ENCODE measurements at places on chromosomes 2 and 18. TPM values are rescaled to one million over a fixed set of nuclear protein-coding genes. Genes with fewer than 3 reads are reported as not detected.
A peak's percentile ranks its signal among the peaks of the same experiment; 100 is the strongest.

SERTAD2 gene
- 10.4 TPM for total RNA-seq

GRB14 gene
- 4.2 TPM for total RNA-seq

COL4A4 gene
- 22.6 TPM for total RNA-seq

CRYGD gene
- total RNA-seq, result not detected

SLC16A14 gene
- total RNA-seq, result not detected

MAL gene
- 4.4 TPM for total RNA-seq

STARD6 gene
- total RNA-seq, result not detected

GCKR gene
- 0.24 TPM for total RNA-seq

MOCOS gene
- 4.0 TPM for total RNA-seq

KCNG2 gene
- total RNA-seq, result 0.49 TPM

ALK gene
- total RNA-seq, result 0.30 TPM

IAH1 gene
- total RNA-seq, result 32.4 TPM

DNA sequence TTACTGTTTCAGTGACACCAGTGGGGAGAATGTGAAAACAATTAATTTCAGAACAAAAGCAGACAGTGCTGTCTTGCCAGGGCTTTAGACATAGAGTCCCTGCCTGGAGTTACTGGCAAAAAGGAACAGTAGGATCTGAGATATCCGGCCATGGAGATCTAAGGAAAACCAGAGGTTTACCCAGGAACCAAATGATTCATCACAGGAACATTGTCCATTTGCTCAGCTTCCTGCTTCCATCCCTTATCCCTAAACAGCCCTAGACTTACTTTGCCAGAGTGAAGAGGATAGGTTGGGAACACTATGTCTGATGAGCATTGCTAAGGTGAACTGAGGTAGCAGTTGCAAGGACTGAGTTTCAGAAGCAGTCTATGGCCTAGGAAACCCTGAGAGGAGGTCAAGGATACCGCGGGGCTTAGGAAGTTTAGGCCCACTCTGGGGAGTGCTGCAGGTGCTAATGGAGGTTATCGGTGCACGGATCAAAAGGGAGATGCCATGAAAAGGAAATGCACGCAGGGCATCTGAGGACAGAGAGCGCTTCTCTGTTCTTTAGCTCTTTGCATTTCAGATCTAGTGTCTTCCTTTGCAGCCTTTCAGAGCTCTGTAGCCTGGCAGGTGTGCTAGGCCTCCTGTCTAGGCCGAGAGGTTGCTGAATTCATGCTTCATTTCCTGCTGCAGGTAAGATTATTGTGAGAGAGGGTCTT, 223.9 kb downstream of the CDCA7 start:
- H3K27ac ChIP-seq, result no peak overlapping the region
- no peaks in the 10 kb centered on the region for H3K36me3 ChIP-seq
- H3K4me3 ChIP-seq, result no peak overlapping the region
- H3K4me1 ChIP-seq, result no peaks in the 10 kb centered on the region

DNA sequence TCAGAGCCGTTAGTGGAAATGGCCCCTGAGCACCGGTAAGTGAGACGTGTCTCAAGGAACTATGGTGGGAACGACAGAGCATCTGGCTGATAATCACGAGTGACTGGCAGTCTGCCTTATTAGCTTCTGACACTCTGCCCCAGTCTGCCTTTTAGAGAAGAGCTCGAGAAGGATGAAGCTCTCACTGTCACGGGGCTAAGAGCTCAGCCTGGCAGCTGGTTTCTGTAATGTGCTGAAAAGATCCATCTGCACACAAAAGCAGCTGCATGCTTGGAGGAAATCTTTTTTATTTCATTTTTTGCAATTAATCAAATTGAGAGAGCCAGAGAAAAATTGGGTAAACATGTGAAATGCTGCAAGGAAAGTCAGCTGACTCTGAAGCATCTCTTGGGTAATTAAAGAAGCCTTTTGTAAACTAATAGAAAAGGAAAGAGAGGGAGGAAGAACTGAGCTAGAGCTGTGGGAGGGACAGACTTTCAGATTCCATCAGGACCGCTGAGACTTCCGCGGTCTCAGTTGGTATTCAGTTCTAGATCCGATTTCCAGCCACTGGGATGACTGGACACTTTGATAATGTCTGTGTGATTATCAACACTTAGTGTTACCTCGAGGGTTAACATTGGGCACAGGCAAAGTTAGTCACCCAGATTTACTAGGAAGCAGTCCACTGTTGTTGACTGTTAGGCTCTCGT, 24.4 kb downstream of the MBP start:
- H3K4me1 ChIP-seq, result peaks cover 81% of the 10 kb centered on the region
- DNase-seq, result peak; percentile 66

GRCh38 chr18:3162181-3162580, 57.6 kb downstream of the MYOM1 start:
- no peaks in the 10 kb centered on the region for H3K4me1 ChIP-seq
- DNase-seq, result no peak
- no peaks in the 10 kb centered on the region for H3K27me3 ChIP-seq
- no peak overlapping the region for H3K27ac ChIP-seq

DNA sequence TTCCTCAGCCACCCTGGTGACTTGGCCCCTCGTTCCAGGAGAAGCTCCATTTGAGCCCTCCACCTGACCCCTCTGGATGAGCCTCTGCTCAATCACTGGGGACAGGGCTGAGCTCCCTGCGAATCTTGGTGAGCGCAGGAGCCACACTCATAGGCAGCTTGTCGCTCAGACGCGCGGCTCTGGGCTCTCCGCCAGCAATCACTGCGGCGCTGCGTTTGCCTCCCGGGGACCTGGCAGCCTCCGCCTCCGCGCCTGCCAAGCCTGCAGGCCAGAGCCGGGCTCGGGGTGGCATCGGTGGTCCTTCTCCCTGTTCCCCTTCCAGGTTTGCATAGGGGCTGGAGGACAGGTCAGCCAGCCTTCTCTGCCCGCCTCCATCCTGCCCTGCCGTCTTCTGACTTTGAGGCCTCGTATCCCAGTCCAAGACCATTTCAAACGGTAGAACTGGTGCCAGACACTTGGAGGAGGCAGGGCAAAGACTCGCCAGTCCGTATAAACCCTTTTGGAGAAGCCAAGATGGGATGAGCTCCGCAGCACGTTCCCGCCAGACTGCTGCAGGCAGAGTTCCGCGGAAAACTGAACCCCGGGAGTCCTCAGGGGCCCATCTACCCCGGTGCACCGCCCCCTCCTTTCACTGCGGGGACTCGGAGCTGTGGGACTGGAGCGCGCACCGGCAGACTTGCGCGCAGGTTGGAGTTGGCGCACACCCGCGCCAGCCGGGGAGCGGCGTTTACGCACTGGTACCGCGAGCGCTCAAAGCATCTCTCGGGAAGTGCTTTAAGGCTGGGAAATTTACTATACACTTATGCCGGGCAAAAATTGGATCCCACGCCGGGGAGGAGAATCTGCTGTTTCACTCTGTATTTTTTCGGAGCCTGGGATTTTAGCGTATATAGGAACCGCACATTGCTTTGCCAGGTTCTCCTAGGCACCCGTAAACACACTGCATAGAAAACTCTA, 1.1 kb upstream of the TACR1 start:
- no peak overlapping the region for H3K27ac ChIP-seq
- DNase-seq, result peak; percentile 33
- H3K36me3 ChIP-seq, result no peaks in the 10 kb centered on the region

GRCh38 chr2:118711603-118712002, 135.8 kb downstream of the EN1 start:
- no peaks in the 10 kb centered on the region for H3K36me3 ChIP-seq
- H3K4me1 ChIP-seq, result no peaks in the 10 kb centered on the region
- no peak for DNase-seq

GRCh38 chr2:122433123-122433754, 677.8 kb downstream of the TSN start:
- H3K4me3 ChIP-seq, result no peak overlapping the region
- no peaks in the 10 kb centered on the region for H3K36me3 ChIP-seq
- no peak for DNase-seq
- no peaks in the 10 kb centered on the region for H3K4me1 ChIP-seq

- no peak overlapping the region for H3K27ac ChIP-seq
- H3K36me3 ChIP-seq, result no peaks in the 10 kb centered on the region
- no peak overlapping the region for H3K4me3 ChIP-seq
- H3K27me3 ChIP-seq, result no peaks in the 10 kb centered on the region
- no peaks in the 10 kb centered on the region for H3K4me1 ChIP-seq
Observed at GRCh38 chr2:139911160-139911559, 1131.0 kb upstream of the NXPH2 start.

GRCh38 chr2:100522430-100522829, 40.4 kb upstream of the PDCL3 start:
- no peak for DNase-seq
- H3K27me3 ChIP-seq, result no peaks in the 10 kb centered on the region
- H3K4me1 ChIP-seq, result no peaks in the 10 kb centered on the region
- H3K4me3 ChIP-seq, result no peak overlapping the region
- H3K27ac ChIP-seq, result no peak overlapping the region

DNA sequence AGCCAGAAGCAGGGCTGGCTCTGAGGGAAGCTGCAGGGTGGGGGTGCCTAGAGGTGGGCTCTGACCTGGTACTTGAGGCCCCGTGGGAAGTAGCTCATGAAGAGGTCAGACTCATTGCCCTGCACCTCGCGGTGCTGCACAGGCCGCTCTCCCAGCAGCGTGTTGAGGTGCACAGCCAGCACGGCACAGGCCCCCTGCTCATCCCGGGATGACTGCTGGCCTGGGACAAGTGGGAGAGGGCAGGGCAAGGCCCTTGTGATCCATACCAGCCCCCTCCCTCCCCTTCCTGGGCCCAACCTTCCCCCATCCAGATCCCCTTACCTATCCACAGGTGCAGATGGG, 8.7 kb downstream of the CAPG start:
- DNase-seq, result peak; percentile 51
- no peaks in the 10 kb centered on the region for H3K4me1 ChIP-seq
- no peaks in the 10 kb centered on the region for H3K27me3 ChIP-seq
- no peak overlapping the region for H3K27ac ChIP-seq

DNA sequence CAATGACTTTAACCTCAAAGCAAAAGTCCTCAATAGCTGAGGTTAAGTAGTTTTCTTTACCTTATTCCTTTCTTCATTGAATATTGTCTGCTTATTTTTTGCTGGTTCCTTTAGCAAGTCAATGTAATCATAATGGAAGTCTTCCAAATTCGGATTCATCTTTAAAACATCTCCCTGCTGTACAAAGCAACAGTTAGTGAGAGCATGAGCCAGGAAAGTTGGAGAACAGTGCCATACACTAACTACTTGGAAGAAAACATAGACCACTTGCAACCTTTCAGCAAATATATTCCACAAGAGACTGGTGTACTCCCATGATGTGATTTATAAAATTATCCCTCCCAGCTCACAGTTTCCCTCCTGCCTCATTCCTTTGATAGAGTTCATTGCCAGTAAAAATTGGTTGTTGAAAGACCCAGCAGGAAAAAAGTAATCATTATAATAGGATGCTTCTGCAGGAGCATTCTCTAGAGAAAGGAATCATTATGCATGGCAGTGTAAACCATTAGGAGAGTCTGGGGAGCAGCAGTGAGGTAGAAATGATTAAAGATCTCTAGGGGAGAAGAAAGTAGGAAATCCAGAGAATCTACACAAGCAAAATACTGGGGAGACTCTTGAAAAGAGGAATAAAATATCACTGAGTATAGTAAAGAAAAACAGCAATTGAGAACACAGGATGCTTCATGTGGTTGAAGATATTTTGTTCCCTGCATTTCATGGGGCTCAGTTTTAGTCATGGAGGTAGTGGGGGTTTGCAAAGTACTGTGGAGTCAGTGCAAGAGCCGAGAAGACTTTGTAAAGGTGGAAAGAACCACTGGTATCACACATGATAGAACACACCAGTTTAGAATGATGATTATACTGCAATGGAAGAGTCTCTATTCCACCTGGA, 38.6 kb upstream of the TTN start:
- H3K4me3 ChIP-seq, result no peak overlapping the region
- H3K27me3 ChIP-seq, result no peaks in the 10 kb centered on the region
- no peaks in the 10 kb centered on the region for H3K36me3 ChIP-seq
- H3K4me1 ChIP-seq, result no peaks in the 10 kb centered on the region
- DNase-seq, result no peak
- no peak overlapping the region for H3K27ac ChIP-seq

DNA sequence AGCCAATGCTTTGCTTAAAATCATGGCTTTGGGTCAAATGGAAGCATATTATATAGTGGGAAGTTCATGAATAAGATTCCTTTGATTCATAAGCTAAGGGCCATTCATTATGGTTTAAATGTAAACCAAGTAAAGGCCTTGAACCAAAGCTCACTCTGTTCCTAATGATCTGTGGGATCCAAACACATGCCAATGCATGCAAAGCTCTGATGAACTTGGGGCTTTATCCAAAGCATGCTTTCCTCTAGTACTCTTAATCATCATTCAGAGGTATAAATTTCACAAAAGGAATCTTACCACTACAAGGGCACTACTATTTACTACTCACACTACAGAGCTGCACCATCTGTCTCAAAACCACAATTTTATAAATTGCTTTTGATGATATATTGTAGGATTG, 102.8 kb upstream of the RBMS1 start:
- DNase-seq, result no peak
- no peak overlapping the region for H3K4me3 ChIP-seq
- H3K4me1 ChIP-seq, result no peaks in the 10 kb centered on the region
- no peaks in the 10 kb centered on the region for H3K27me3 ChIP-seq

DNA sequence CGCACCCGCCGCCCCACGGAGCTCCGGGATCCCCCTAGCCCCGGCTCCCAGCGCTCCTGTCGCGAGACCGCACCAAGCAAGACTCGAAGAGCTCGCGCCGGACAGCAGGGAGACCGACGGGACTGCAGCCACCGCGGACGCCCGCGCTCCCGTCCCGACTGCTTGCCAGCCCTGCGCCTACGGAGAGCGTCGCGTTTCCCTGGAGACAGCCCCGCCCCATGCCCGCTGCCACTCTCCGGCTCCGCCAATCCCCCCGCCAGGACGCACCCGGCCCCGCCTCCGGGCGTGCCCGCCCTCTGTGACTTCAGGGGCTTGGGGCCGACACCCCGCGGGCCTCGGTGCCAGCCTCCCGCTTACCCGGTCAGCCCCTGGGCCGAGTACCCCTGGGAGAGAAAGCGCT, at the start of gene ANKMY1:
ANKMY1 (minus strand) TSS at position 181 of the 400 bp plus-strand sequence. CDS start 653 bp downstream, outside the sequence.
- H3K27ac ChIP-seq, result no peak within 1 kb of the TSS
- no peaks in the 10 kb centered on the region for H3K27me3 ChIP-seq
- peak; percentile 70 for DNase-seq
- peaks cover 47% of the 10 kb centered on the region for H3K4me1 ChIP-seq

DNA sequence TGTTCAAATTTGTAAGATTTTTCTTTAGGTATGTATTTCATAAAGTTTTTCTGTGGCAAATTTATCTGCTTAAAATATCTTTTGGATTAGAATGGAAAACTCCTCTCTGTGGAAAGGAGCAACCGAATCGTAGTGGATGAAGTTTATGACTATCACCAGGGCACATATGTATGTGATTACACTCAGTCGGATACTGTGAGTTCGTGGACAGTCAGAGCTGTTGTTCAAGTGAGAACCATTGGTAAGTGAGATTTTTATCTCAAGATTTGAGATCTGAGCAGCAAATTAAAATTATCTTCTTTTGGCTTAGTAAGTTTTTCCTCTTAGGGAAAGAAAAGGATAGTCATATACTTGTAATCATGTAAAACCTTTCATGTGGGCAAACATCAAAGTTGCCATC, 14.2 kb downstream of the IL18RAP start:
- H3K4me3 ChIP-seq, result no peak overlapping the region
- no peak overlapping the region for H3K27ac ChIP-seq
- DNase-seq, result no peak

GRCh38 chr2:60899892-60900249, 18.5 kb downstream of the REL start:
- no peak for DNase-seq
- H3K27me3 ChIP-seq, result no peaks in the 10 kb centered on the region
- peaks cover 7% of the 10 kb centered on the region for H3K4me1 ChIP-seq
- no peak overlapping the region for H3K4me3 ChIP-seq
- H3K36me3 ChIP-seq, result peaks cover 53% of the 10 kb centered on the region
- H3K27ac ChIP-seq, result no peak overlapping the region

- H3K4me1 ChIP-seq, result peaks cover 21% of the 10 kb centered on the region
- peak; percentile 93 for DNase-seq
- H3K27me3 ChIP-seq, result no peaks in the 10 kb centered on the region
- no peaks in the 10 kb centered on the region for H3K36me3 ChIP-seq
- peak overlapping the region; percentile 74 for H3K27ac ChIP-seq
- H3K4me3 ChIP-seq, result no peak overlapping the region
Observed at GRCh38 chr2:6782517-6783237, 83.0 kb downstream of the CMPK2 start.

Measured in upper lobe of left lung (tissue), 6 donors.